Eye (tissue), 1 donor: ENCODE measurements at places on chromosomes 5 and 9.

DNA sequence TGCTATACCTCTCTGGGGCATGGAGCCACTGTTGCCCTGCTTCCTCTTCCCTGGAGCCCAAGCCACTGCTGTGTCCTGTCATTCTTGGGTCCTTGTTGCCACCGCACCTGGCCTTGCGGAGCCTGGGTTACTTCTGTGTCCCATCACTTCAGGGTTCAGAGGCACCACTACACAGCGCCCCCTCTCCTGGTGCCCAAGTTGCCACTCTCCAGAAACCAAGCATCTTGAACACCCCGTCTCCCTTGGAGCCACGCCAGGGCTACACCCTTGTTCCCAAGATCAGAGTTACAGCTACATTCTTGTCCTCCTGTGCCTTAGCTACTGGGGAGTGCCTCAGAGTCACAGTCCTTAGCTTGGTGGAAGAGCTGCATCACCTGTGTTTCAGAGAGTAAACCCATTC is 147.2 kb upstream of the CD180 start:
- DNase-seq = no peak

GRCh38 chr9:100058699-100059579 is 39.9 kb downstream of the ERP44 start:
- no peak for DNase-seq

DNA sequence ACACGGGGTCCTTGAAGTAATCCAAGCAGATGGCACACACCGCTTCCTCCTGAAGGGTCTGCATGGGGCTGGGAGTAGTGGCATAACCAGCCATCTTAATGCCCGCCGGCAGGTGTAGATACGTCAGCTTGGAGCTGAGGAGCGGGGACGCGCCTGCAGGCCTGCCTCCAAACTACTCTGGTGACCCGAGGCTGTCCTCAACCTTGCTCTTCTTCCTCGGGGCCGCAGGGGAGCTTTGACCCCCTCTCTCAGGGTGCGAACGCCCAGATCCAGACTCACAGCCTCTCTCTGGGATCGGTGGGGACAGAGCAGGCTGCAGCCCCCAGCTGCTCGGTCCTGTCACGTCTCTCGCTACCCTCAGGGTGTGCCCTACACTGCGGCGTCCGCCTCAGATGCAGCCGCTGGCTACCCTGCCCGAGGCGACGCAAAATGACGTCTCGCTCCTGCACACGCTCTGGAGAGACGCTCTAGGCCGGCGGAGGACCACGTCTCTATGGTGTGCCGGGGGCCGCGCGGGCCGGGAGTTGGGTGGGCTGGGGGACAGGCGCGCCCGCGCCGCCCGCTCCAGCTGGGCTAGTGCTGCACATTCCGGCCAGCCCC is at the start of gene TRIM52:
Gene TRIM52 (minus strand): TSS at position 424 of the 600 bp plus-strand sequence. CDS start 330 bp downstream, at position 94.
- DNase-seq = peak; percentile 98

GRCh38 chr9:126459126-126459525 is 132.5 kb downstream of the MVB12B start:
- no peak for DNase-seq

GRCh38 chr5:7473668-7474215 is 77.8 kb downstream of the ADCY2 start:
- DNase-seq = no peak

DNA sequence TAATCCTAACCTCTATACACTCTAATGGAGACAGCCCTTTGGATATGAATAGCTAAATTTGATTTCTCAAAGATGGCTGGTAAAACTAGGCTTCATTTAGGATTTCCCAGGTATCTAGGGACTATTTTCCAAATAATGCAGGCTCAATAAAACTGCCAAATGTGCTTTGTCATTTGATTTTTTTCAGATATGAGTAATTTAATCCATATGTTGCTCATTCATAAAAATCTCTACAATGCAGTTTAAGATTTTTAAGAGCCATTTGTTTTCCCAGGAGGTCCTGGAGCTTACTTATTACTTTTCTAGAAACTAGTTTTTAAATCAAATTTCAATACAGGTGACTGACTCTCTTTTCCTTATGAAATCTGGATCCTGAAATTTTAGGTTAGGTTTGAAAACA is 349.3 kb upstream of the SLC24A2 start:
- DNase-seq = no peak

GRCh38 chr5:67009028-67009427 is 187.6 kb downstream of the CD180 start:
- no peak for DNase-seq

DNA sequence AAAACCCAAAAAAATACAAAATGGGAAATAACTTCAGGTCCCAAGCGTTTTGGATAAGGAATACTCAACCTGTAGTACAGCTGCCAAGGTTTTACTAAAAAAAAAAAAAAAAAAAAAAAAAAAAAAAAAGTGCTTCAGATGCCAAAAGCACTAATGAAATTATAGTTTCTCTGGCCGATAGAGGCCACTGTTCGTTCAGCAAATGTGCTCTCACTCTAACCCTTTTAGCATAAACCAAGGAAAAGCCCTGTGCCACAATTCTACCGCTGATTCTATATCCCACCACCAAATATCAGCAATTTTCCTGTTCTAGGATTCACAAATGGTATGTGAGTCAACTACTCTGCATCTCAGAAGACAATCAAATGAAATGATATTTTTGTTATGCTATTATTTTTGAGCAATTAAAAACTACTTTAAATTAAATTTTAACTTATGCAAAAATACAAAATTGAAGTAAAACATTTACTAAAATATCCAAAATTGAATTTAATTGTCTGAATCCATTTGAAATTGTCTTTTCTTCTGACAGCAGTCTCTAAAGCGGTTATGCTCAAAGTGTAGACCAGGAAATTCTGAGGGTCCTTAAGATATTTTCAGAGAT is 79.8 kb downstream of the RICTOR start:
- peak; percentile 69 for DNase-seq

- no peak for DNase-seq
Observed at GRCh38 chr5:37774912-37775483, 64.8 kb downstream of the GDNF start.

DNA sequence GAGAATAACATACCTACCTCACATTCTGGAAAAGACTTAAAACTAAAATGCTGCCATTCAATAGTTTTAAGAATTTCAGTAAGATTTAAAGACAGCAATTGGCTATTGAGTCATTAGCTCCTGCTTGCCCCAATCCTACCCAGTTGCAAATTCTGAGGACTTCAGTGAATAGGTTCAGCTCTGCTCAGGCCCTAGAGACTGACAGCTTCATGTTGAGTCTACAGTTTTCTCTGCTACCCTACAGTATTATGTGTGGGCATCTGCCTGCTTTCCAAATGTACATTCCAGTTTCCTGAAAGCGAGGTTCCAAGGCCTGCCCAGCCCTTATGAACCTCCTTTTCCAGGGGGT is 61.5 kb downstream of the ARSB start:
- no peak for DNase-seq

GRCh38 chr5:144794922-144795321 is 624.2 kb downstream of the KCTD16 start:
- no peak for DNase-seq

DNA sequence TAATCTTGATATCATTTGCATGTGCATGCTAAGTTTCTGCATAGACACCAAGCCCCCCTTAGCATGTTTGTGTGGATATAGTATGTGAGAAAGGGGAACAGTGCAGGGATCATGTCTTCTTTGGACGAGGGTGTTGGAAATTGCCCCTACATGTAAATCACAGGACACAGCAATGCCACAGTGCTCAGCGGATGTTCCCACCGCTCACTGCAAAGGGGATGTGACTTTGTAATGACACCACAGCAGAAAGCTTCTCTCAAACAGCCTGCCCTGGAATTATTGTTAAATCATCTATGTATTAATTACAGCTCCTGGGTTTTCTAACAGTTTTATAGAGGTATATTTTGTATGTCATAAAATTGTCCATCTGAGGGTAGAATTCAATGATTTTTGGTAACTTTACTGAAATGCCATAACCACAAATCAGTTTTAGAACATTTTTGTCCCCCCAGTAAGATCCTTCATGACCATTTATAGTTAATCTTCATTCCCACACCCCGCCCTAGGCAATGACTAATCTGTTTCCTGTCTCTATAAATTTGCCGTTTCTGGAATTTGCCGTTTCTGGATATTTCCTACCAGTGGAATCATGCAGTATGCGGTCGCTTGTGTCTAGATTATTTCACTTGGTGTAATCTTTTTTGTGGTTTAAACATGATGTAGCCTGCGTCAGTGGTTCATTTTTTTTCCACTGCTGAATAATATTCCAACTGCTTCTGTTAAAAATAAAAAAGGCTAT is 648.5 kb upstream of the WWC1 start:
- no peak for DNase-seq

DNA sequence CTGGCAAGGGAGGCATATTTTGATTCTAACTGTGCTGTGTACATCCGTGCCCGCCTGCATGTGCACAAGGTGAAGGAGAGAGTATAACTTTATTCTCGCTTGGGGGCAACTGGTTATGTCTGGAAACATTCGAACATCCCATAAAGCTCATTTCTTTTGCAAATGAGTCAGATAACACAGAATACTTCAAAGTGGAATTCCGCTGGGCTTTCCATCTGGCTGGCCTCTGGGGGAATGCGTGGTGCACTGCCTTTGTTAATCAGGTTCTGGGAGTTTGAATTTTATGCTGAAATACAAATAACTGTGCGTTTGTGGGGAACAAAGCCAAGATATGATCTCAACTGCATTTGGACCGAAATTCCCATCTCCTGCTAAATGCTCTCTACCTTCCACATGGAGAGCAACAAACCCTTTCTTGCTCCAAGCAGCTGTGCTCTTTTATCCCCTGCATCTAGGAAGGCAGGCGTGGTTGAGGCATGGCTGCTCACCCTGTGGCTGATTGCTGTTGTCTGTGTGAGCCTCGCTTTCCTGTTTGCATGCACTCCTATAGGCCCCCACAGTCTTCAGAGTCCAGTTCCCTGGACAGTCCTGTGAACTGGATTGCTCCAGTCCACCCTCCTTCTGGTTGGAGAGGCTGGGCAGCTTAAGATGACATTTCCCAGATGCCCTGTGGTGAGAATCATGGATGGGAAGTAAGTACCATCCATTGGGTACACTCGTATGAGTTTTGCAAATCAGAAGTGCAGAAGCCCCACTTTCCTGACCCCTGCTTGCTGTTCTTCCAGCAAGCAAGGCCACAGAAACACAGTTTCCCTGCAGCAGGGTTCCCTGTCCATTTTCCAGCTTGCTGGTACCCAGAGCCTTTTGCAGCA is 82.9 kb upstream of the ALDH1B1 start:
- DNase-seq = peak; percentile 78

GRCh38 chr9:134481762-134482161 is 155.5 kb downstream of the RXRA start:
- DNase-seq = no peak

DNA sequence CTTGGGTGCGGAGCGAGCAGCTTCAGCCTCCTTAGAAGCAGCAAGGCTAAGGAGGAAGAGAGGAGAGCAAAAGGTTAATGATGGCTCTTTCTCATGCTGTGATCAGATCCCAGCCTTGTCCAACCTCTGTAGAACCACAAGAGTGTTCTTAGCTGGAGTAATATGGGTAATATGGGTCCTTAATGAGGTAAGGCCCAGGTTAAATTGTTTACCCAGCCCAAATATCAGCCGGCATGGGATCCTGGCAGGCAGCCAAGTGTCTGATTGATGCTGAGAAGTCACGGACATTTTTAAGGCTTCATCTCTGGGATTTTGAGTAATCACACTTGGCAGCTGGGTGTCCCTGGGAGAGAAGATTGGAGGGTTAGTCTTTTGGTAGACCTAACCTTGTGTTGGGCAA is 32.3 kb downstream of the GLRA1 start:
- no peak for DNase-seq

DNA sequence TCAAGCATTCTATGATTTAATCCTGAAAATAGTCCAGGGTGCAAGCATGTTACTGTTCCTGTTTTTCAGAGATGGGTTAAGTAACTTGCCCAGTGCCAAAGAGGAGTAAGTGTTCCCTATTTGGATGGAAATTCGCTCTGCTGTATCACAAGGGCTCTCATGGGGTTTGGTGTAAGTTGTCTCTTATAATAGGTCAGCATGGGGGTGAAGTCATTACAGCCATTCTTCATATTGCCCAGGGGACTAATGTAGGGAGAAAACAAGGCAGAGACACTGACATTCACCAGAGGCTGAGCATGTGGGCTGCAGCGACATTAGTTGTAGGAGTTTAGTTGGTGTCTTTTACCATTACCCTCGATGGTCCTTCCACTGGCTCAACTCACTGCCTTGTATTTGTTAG is 142.1 kb upstream of the GLRA1 start:
- peak; percentile 12 for DNase-seq

DNA sequence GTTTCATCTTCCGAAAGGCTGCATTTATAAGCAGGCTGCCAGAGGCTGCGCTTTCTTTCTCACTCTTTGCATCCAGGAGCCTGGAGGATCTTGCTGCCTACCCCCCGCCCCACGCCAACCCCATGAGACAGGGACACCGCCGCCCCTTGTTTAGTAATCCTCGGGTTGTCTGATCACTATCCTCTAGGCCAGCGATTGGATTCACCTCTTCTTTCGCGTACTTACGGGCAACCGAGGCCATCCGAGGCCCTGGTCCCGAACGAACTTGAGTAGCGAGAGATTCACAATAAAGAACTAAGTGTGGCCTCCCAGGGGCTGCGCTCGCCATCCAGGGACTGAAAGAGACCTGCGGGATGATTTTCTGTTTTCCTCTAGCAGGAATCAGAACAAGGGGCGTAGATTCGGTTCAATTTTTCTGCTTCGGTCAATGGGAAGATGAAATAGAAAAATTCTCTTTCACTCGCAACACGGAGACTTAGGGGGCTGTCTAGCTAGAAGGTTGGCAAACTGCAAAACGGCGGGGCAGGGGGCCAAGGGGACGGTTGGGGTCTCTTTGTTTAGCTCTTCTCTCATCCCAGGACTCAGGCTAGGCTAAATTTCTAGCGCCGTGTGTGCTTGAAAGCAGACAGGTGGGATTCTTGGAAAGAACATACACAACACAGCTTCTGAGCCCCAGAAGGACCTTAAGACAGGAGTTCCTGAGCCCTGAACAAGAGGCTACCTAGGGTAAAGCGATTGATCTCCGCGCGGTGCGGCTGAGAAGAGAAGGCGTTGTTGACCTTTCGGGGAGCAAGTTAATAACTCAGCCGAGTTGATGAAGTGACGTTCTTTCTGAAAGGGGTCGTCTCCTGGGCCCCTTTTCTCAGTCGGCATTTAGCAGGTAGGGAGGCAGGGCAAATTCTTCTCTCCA is 5.8 kb upstream of the ISL1 start:
- DNase-seq = peak; percentile 75

- DNase-seq = peak; percentile 72
Observed at GRCh38 chr9:13139641-13140171, 139.8 kb downstream of the MPDZ start.

DNA sequence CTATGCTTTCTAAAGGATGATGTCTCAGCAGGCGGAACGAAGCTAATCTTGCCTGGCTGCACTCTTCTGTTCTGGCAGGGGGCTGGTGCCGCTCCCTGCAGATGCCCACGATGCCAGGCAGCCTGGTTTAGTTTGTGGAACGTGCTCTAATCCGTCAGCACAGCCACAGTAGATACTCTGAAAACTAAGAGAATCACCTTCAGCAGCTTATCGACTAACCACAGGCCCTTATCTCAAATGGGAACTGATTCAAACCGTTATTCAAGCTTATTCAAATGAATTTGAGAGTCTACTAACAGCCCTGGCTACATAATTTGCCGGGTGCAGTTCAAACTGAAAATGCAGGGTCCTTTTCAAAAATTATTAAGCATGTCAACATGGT is 246.6 kb upstream of the ANKRD55 start:
- peak; percentile 30 for DNase-seq
